Stimulated activated CD8-positive, alpha-beta memory T cell treated with anti-CD3 and anti-CD28 coated beads, Interleukin-15, amount 100 ng/mL, for 24 hours (primary cell): ENCODE measurements at places on chromosomes 2 and 18.

DNA sequence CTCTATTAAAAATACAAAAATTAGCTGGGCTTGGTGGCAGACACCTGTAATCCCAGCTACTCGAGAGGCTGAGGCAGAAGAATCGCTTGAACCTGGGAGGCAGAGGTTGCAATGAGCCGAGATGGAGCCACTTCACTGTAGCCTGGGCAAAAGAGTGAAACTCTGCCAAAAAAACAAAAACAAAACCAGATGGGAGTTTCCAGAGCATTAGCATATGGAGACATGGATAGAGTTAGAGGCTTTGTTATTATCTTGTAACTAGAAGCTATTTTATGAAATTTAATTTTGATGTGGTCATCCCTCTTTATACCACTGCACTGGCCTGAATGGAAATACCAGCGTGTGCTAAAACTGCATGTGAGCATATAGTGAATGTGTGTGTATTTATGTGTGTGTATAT is 58.9 kb downstream of the TRAPPC8 start:
- no peak for DNase-seq

DNA sequence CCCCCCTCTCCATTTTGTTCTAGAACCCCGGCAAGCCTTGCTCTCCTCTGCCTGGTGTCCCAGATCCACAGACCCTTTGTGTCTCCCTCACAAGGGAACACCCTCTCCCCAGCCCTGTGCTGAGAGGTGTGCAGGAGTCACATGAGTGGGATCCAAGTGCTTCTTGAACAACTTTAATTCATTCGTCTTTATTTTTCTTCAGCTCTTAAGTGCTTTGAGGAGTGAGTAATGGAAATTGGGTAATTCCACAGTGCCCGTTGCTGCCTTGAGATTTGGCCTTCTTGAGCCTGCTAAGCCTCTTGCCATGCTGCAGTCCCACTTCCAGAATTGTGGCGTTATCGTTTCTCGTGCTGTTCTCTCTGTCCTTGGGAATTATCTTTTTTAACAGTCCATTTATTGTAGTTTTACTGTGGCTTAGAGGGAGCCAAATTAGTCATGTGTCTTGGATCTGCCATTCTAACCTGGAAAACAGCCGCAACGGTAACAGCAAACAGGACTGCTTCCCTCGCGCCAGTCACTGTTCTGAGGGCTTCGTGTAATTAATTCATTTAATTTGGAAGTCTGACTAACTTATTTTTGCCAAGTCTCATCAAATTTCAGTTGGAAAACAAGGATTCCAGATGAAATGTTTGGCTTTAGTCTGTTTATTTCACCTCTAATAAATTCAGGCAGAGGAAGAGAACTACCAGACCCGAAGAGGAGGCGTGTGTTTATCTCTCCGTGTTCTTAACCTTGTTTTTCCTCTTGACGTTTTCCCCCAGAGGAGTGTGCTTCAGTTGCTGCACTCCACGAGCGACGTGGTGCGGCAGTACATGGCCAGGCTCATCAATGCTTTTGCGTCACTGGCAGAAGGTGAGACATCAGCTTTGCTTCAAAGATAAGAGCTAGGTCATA is 72.0 kb downstream of the ARMC9 start:
- DNase-seq, result no peak

DNA sequence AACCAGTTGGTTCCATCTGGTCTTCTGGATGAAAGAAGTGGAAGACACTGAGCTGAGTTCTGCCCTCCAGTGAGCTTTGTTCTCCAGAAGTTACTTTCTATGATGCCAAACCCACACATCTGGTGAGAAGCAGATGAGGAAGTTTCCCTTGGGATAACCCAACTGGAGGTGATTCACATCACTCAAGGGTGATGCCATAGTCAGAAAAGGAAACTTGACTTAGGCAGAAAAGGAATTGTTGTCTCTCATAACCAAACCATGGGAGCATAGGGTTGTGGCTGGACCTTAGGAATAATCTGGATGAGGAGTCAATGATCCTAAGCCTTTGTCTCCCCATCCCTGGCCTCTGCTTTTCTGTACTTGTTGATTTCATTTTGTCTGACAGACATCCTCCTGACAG is 43.7 kb downstream of the CDC42EP3 start:
- DNase-seq, result no peak

DNA sequence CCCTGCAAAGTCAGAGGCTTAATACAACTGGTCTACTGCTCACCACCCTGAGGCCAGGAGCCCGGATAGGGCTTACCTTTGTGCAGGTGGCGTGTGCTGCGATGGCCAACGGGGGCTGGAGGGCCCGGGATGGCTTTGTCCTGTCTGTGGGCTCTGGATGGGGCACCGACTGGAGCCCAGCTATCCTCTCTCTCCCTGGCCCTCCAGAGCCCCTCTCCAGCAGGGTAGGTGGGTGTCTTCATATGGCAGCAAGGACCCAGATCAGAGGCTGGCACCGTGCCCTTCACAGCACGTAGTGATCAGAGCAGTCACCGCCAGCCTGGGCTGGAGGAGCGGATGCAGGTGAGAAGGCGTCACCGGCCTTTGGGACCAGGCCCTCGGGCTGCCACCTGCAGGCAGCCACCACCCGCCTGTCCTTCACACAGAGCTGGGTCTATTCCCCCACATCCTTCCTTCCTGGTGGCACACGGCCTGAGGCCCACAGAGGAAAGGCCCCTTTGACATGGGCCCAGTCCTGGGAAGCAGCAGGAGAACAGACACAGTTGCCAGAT is 232.1 kb downstream of the EIPR1 start:
- no peak for DNase-seq

- DNase-seq, result no peak
Observed at GRCh38 chr18:13216711-13217465, 1.7 kb upstream of the LDLRAD4 start.

DNA sequence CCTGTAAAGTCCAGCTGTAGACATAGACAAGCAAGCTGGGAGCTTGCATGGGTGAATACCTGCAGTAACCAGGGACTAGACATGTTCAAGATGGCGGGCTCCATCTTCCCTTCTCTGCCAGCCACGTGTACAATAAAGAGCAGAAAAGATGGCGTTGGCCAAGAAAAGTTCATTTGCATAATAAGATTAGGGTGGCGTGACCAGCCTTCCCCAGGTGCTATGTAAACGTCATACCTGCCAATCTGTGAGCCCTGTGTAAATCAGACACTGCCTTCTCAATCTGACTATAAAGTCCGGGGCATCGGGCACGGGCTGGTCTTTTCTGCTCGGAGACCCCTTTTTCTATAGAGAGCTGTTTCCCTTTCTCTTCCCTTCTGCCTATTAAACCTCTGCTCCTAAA is 101.6 kb upstream of the XPO1 start:
- DNase-seq, result no peak

GRCh38 chr2:1728821-1729220 is 15.5 kb downstream of the PXDN start:
- DNase-seq, result no peak

DNA sequence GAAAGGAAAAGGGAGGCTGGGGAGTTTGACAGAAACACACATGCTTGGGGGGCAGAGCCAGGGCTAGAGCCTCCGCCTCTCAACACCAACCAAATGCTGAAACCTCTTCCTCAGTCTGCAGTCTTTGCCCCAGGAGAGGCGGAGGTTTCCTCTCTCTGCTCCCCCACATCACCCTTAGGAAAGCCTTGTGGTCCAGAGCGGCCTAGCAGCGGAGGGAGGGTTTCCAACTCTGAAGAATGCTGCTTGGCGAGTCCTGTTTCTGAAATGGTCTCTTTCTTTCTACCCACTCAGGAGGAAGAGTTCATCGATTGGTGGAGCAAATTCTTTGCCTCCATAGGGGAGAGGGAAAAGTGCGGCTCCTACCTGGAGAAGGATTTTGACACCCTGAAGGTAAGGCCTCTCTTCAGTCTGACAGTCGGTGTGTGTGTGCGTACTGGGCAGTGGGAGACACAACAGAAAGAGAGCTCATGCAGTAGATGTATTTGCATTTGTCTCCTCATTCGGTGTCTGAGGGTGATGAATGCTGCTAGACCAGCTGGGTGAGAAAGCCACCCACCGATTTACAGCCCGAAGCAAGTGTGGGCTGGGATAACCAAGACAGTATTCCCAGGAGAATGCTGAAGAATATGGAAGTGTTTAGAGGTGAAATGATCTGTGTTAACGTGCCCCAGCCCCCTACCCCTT is 190.5 kb downstream of the DYSF start:
- no peak for DNase-seq
